ENCODE measurements at places on chromosomes 16 and 17.

GRCh38 chr16:10362077-10362863 is 23.6 kb upstream of the ATF7IP2 start:
- DNase-seq, result no peak

GRCh38 chr17:58170622-58171021 is 3.8 kb downstream of the OR4D2 start:
- DNase-seq, result no peak

DNA sequence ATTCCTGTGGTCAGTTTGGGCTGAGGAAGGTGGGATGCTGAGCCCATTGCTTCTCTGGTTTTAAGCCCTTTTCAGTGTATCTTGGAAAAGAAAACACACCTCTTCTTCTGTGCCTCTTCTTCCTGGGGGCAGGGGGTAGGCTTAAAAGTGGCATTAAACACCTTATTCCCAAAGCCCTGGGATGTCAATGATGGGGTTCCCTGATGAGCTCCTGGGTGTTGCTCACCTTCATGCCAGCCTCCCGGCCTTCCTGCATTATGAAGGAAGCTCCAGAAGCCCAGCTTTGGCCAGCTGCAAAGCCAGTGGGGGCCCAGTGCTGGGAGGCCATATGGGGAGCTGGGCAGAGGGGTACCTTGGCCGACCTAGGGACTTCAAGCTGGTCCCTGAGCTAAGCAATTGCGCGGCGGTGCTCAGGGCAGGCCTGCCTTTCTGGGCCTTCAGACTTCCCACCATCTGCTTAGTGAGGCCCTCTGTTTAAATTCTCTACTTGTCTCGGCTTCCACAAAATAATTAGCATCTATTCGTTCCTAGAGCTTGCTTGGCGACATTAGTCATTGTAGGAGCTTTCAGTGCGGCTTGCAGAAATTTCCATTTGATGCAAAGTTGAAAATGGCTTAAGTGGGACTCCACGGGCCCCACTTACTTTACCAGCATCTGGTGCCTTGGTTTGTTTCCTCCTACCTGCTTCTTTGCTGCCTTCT is 121.7 kb upstream of the NLRP1 start:
- no peak for DNase-seq

DNA sequence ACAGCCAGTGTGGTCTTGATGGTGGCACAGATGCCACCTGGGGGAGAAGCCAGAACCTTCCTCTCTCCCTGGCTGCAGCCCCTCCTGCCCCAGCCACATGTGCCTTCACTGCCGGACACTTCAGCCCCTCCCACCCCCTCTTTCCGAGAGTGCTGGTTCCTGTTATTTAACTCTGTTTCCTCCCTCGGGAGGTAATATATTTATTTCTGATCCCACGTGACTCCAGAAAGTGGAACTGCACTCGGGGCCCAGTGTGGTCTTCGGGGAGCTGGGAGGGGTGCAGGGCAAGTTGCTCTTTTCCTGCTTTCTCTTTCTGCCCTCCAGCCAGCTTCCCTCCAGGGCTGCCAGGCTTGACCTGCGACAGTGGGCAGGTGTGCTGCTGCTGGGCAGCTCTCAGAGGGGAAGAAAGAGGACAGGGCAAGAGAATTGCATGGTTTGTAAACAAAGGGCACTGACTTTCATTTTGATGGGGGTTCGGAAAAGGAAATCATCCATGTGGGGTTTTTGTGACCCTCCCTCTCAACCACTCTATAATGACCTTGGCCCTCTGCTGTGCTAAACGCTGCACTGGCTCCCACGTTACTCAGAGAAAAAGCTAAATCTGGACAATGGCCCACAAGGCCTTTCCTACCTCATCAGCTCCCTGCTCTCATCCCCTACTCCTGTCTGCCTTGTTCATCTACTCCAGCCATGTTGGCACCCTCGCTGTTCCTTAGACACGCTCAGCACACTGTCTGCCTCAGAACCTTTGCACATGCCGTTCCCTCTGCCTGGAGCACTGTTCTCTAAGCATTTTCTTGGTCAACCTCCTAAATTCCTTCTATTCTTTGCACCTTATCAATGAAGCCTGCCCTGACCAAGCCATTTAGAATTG is 8.2 kb upstream of the CIITA start:
- no peak for DNase-seq

DNA sequence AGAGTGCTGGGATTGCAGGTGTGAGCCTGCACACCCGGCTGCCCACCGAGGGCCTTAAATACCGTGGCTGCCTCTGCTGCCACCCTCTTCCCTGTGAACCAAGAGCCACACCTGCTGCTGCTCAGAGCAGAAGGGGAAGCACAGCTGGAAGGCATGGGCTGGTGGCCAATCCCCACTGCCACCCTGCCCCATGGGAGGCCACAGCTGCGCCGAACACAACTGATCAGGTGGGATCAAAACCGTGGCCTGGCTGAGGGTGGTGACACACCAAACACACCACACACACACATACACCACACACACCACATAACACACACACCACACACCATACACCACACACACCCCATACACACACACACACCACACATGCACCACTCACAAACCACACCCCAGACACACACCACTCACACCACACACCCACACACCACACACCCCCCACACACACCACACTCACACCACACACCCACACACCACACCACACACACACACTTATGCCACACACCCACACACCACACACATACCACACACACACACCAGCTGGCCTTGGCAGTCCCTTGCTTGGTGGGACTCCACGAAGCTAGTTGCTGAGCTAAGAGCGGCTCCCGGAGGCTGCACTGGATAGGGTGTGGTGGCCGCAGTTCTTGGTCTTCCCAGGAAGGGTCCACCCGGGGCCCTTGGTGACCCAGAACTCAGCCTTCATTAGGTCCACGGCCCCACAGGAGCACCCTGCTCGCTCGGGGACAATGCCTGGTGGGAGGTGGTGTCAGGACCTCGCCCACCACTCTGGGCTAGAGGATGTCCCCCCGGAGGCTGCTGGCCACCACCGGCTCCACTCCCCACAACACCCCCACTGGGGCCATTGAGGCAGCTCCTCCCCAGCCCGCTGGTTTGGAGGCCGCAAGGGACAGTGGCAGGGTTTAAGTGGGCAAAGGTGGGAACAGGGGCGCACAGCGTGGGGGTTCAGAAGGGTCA is 14.9 kb downstream of the CEP131 start:
- DNase-seq, result no peak

- DNase-seq, result no peak
Measured at GRCh38 chr17:76573096-76573495, 12.6 kb downstream of the ST6GALNAC2 start.

DNA sequence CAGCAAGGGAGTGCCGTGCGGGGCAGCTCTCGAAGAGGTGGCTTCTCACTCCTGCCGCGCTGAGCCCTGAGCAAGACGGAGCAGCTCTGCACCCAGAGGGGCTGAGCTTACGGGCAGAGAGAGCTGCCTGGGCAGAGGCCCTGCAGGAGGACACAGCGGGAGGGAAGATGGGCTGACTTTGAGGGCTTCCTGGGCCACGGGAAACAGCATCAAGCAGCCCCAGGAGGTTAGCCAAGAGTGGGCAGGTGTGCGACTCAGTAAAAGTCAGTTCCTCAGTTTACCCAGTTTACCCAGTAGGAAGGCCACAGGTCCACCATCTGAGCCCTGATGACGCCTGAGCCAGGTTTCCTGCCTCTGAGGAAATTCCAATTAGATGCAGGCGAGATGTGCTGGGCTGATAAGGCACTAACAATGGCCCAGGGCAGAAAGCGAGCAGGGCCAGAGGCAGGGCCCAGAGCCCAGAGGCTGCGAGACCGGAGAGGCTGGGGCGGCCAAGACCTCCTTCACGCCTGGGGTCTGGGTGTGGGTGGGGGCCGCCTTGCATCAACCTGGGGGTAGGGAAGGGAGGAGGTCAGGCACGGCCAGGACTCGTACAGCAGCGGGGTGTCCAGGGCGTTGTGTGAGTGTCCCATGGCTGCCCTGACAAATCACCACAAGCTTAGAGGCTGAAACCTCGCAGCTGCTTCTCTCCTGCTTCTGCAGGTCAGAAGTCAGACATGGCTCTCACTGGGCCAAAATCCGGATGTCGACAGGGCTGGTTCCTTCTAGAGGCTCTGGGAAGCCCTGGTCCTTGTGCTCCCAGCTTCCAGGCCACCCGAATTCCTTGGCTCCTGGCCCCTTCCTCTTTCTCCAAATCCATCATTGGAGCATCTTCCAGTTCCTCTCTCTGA is 32.0 kb upstream of the CIBAR2 start:
- no peak for DNase-seq

- DNase-seq, result no peak
Measured at GRCh38 chr17:34368946-34369500, 6.0 kb upstream of the CCL1 start.

GRCh38 chr16:29959293-29959692 is 2.6 kb upstream of the TMEM219 start:
- no peak for DNase-seq

- DNase-seq, result peak; percentile 18
Measured at GRCh38 chr16:87963400-87963799, 12.2 kb downstream of the BANP start.

- DNase-seq, result peak; percentile 43
Measured at GRCh38 chr17:21239680-21240368, 13.4 kb downstream of the NATD1 start.

- no peak for DNase-seq
Measured at GRCh38 chr17:7781429-7781828, 52.6 kb upstream of the KDM6B start.

- DNase-seq, result no peak
Measured at GRCh38 chr17:50184611-50185398, 16.6 kb downstream of the COL1A1 start.

DNA sequence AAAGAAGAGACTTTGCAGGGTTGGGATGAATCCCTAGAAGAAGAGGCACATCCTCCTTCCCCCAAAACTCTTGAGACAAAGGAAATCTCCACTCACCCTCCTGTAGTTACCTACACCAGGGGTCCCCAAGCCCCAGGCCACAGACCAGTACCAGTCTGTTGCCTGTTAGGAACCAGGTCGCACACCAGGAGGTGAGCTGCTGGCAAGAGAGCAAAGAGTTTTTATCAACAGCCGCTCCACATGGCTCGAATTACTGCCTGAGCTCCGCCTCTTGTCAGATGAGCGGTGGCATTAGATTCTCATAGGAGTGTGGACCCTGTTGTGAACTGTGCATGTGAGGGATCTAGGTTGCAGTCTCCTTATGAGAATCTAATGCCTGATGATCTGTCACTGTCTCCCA is 98.9 kb downstream of the CCT6B start:
- DNase-seq, result no peak

GRCh38 chr17:77924757-77925336 is 33.7 kb upstream of the TNRC6C start:
- no peak for DNase-seq

GRCh38 chr16:12815361-12815760 is 11.7 kb upstream of the CPPED1 start:
- DNase-seq, result no peak

DNA sequence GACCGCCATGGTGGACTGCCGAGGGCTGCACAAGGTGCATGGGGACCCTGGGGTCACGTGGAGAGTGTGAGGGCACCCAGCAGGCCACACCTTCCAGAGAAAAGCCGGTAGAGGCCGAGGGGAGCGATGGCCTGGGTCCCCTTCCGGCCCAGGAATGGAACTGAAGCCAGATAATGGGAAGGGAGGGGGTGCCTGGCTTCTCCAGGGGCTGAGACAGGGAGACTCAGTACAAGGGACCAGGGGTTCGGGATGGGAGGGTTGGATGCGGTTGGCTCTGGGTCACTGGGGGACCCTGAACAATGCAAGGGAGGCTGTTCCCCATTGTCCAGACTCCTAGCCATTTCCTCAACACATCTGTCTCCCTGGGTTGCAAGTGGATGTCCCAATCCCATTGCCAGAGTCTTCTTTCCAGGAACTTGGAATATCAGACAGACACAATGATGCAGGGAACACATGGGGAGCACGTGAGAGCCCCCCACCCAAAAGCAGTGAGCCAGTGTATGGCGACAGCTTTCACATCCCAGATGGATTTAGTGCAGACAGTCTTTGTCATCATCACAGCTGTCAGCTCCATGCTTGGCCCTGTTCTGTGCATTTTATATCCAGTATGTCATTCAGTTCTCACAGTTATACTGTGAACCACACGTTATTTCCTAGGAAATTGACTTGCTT is 23.6 kb upstream of the DNAI2 start:
- no peak for DNase-seq

DNA sequence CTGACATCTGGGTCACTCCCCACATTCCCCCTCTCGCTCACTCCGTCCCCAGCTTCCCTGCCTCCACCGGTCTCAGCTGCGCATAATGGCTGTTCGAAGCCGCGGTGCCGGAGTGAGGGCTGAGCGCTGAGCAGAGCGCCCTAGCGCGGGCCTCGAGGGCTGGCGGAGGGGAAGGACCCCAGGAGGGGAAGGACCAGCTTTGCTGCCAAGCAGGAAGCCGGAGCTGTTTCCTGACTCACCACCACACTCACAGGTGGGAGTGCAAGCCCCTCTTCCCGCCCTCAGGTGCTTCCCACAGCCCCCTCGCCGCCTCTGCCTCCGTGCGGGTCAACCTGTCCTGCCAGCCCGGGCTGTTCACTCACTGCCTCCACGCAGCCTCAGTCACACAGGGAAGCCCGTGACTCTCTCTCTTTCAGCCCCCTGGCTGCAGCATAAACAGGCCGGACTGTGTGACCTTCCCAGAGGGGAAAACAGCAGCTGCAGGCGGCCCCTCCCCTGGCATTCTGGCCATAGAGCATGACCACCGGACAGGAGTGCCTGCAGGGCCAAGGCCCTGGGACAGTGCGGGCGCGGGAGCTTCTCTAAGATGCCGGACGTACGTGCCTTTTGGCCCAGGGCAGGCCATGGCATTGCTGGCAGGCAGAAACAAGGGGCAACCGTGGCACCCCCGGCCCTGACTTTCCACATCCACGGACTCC is 23.7 kb downstream of the SLC43A2 start:
- DNase-seq, result no peak

DNA sequence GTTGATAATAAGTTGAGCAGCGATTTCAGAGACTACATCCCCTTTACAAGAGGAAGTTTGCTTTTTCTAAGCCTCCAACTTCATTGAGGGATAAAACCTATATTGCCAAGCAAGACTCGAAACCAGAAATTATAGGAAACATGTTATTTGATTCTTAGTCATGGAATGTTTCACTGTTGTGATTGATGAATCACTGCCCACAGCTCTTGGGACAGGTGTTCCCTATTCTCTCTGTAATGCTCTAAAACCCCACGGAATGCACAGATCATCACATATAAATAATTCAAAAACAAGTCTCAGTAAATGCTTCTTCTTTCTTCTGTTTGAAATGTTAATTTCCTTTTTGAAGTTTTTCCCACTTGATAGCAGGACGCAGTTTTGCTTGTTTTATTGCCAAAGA is 809.5 kb upstream of the GOT2 start:
- peak; percentile 66 for DNase-seq

- DNase-seq, result no peak
Measured at GRCh38 chr17:6361733-6362132, 73.2 kb downstream of the AIPL1 start.

- no peak for DNase-seq
Measured at GRCh38 chr16:25692742-25693508, 1.2 kb downstream of the HS3ST4 start.

GRCh38 chr17:13346081-13346533 is 255.6 kb downstream of the HS3ST3A1 start:
- DNase-seq, result peak; percentile 14
